Activated CD4-positive, alpha-beta T cell treated with anti-CD3 and anti-CD28 coated beads, Interleukin-10, Interleukin-2, amounts not matched to agents 100 ng/mL and 50 ng/mL, durations not matched to agents 16 hours and 8 hours (primary cell): ENCODE measurements at places on chromosomes 2 and 18.

GRCh38 chr2:196597531-196597930 is 42.0 kb upstream of the CCDC150 start:
- DNase-seq, result no peak

GRCh38 chr2:210112871-210113270 is 58.3 kb downstream of the KANSL1L start:
- DNase-seq, result no peak

DNA sequence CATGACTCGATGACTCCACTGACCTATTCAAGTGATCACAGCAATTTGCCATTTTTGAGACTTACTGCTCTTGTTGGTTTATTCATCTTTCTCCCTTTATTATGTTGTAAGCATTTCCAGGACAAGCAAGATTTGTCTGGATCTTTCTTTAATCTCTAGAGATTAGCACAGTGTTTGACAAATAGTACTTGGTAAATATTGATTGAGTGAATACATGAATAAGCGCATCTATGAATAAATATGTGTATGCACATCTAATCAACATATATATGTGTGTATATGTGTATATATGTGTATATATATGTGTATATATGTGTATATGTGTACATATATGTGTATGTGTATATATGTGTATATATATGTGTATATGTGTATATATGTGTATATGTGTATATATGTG is 7.3 kb downstream of the TMX3 start:
- DNase-seq, result no peak

DNA sequence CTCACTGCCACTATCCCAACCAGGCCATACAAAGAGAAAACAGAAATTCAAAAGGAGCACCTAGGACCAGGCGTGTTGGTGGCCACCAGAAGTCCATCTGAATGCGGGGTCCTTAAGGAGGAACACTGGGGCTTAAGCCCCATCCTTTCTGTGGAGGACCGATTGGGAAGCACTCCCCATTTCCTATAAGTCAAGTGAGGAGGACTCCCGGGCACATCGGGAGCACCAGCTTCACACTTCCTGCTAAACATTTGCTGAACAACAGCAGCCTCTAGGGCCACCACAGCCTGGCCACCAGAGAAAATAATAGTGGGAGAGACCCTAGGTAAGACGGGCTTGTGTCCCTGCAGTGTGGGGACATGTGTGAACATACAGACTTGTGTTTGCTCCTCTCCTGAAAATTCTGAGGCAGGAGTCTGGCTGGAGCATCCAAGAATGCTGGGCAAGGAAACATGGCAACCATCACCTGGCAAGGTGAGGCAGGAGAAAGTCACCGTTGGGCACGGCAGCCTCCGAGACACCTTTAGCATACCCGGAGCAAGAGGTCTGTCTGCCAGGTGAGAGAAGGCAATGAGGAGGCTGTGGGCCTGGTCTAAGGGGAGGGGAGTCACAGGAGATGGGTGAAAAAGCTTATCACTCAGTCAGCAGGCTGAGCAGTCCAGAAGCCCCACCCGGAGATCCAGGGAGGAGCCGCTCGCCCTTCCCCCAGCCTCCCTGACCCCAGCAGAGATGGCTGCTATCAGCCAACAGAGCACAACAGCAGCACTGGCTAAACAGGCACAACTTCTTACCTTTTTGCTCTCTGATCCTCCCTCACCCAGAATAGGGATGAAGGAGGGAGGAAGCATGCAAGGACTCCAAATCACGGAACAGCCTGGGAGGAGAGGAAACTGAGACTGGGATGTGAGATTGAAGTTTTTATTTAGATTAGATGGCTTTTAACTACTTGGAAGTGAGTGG is 282.3 kb downstream of the EIPR1 start:
- DNase-seq, result no peak

DNA sequence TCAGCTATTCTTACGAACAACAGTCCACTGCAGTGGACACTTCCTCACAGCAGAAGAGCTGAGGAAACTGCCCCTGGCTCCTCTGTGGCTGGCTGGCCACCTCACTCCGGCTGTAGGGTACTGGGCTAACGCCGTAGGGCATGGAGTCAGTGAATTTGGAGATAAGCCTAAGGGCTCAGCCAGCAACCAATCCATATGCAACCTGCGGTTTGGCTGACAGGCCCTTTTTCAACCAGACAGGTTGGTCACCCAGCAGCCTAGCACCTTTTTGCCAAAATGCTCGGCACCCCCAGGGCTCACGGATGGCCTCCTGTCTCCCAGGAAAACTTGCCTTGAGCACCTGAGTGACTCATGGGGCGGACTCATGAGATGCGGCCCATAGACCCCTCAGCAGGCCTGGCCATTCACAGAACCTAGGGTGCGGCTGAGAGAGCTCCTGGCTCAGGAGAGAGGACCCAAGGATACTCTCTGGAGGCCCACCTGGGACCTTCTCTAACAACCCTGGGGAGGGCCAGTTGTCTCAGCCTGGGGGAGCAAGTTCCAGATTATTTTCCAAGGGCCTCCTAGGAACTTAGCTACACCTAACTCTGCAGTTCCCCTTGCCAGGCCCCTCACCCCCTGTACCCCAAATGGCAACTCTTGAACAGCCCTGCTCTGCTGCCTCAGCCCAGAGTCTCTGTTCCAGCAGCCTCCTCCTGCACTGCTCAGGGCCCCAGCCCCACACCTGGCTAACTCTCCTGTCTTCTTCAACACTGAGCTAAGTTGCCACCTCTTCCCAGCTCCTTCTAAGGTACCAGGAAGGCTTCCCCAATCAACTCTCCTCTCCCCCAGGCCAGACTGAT is 252.1 kb downstream of the CYP26B1 start:
- DNase-seq, result no peak

- peak; percentile 15 for DNase-seq
These were observed 140.4 kb downstream of the MYO1B start for GRCh38 chr2:191385416-191386160.

DNA sequence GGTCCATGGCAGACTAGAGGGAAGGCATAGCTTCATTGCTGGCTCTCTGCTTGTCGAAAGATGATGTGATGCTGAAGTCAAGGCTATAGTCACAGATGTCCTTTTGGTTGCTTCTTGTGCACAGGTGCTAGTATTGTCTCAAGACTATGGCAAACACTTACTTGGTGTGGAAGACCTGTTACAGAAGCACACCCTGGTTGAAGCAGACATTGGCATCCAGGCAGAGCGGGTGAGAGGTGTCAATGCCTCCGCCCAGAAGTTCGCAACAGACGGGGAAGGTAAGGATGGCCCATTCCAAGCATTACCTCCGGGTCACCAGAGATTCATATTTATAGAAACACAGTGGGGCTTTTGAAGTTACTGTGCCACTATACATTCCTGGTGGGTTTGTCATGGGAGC is 95.5 kb upstream of the EML6 start:
- DNase-seq, result no peak

GRCh38 chr2:188016917-188017316 is 274.8 kb upstream of the GULP1 start:
- DNase-seq, result no peak

DNA sequence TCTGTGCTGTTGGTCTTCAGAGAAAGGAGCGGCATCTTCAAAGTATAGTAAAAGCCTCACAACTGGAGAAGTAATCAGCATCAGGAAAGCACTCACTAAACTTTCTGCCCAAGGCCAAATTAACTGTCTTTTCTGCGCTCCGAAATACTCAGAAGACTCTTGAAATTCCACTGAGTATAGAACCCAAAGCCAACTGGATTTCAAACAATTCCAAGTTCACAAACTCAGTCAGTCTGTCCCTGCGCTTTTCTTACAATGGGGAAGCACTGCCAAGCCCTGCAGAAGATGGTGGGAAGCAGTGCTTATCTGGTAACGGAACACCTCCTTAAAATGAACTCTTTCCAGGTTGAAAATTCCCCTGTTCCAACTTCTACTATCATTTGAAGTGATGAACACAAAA is 193.5 kb downstream of the NCKAP5 start:
- no peak for DNase-seq

DNA sequence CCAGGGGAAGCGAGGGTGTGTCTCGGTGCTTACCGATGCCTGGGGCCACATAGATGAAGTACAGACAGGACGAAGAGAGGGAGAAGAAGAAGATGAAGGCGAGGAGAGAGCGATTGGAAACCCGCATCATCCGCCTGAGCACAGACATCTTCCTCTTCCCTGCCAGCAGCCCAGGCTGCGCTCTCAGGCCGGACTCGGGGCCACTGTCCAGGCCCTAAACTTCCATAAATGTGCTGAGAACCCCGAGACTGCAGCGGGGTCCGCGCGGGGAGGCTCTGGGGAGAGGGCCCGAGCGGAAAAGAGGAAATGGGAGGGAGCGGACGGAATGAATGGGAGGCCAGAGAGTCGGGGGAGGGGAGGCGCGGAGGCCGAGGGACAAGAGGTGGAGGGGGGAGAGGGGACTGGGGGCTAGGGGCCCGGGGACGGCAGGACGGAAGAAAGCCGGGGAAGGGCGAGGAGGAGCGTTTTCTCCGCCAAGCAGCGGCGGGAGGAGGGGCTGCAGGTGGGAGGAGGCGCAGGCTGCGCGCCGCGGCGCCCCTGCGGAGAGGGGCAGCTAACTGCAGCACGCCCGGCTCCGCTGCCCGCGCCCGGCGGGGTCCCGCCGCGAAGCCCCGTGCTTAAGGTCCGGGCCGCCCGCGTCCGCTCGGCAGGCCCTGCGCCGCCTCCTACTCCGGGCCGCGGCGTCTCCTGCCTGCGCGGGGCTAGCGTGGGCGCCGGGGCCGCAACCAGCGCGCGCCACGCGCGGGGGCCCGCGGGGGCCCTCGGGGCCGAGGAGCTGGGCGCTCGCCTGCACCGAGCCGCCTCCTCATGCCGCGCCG is at the start of gene B4GALT6:
TSS of gene B4GALT6 (minus strand) at position 303 of the 818 bp plus-strand sequence. CDS start at position 148, 155 bp downstream.
- peak; percentile 25 for DNase-seq

GRCh38 chr2:179824961-179825360 is 36.5 kb downstream of the ZNF385B start:
- DNase-seq, result no peak

DNA sequence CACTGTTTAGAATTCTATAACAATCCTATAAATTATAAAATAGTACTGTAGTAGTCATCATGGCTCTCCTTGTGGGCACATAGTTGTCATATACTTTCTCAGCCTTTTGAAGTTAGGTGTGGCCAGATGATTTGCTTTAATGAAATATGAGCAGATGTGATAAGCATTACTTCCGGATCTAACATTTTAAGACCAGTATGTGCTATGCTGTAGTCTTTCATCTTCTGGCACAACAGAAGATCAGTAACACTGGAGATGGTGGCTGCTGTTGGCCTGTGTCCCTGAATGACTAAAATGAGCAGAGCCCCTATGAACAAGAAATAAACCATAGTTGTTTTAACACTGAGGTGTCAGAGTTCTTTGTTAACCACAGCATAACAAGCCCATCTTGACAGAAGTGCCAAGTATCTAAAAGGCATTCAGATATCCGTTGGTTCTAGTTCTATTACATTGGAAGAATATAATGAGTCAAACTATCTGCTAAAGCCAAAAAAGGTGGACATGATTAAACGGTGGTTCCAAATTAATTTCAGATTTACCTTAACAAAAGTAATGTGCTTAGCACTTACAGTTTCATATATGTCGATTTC is 6.3 kb downstream of the MEX3C start:
- peak; percentile 80 for DNase-seq

DNA sequence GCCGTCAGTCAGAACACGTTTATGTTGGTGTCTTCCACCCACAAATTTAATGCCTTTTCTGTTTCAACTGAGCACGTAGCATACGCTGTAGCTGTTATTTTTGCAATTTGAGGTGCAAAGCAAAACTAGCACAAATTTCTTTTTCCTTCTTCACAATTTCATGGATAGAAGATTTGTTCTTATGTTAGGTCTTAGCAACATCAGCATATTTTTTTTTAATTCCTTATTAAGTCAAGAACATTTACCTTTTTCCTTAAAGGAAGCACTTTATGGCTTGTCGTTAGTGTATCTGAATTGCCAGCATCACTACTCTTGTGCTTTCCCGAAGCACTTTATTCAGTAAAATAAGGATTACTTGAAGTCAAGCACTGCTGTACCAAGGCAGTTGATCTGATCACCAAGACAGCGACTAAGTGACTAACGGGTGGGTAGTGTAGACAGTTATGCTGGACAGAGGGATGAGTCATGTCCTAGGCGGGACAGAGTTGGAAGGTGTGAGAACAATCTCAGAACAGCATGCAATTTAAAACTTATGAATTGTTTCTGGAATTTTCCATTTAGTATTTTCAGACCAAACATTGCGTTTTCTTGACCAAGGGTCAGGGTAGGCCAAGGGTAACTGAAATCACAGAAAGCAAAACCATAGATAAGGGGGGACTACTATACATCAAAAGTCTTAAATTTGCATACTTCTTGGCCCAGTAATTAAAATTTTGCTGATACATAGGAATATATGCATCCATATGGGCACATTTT is 13.3 kb downstream of the BABAM2 start:
- peak; percentile 45 for DNase-seq

DNA sequence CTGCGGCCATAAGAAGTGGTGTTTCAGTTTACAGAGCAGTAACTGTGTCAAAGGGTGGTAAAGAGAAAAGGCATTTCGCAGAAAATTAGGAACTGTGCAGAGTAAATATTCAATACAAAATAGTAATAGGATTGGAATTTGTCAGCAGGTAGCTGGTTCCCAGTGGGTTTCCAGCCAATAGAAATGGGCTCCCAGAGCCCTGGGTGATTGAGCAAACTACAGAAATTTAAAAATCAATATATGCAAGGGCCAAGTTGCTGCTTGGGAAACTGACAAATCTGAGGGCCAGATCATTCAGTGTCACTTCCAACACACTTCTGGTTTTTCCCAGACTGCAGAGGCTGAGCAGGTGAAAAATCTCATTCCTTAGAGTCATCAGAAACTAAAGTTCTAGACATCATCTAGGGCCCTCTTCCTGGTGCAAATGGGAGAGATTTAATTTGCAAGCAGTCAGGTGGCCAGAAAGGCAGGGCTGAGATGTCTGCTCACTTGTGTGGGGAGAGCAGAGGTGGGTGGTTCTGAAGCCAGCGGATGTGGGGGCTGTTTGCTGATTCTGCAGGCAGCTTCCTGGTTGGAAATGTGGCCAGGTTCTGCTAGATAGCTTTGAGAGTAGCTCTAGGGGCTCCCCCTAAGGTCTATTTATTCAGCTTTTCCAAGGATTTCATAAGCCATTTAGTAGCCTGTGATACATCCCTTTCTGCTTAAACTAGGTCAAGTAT is 182.4 kb downstream of the NCK2 start:
- peak; percentile 52 for DNase-seq

- DNase-seq, result peak; percentile 70
These were observed 88.2 kb downstream of the NCOA1 start for GRCh38 chr2:24579053-24579803.

DNA sequence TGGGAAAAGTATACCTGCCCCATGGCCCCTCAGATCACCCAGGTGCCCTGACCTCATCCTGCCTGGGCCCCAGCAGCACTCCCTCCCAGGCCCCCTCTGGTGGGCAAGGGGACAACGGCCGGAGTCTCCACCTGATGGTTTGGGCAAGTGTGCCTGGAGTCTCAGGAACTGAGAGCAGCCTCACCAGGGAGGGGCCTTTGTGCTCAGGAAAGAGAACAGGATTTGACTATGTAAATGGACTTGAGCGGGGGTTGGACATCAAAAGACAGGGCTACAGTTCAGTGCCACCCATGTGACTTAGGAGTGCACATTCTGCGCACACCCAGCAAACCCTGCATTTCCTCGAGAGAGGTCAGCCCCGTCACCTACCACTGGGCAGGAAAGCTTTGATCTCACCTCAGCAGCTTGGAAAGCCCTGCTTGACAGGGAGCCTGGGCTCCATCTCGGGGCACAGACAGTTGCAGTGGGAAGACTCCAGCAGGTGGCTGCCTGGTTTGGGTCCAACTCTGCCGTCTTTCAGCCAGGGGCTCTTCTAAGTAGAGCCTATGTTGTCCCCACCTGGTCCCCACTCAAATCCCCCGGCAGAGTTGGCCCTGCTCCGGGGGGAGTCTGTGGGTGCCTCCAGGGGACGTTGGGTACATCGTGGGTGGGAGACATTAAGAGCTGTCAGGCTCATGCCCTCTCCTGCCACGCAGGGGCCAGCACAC is 3.3 kb downstream of the INPP5D start:
- no peak for DNase-seq
